Heart left ventricle (tissue), 16 donors: ENCODE measurements at places on chromosomes 7 and 10. TPM values are rescaled to one million over a fixed set of nuclear protein-coding genes. Genes with fewer than 3 reads are reported as not detected.

Gene GCK
- total RNA-seq = 3.3 TPM

Gene GIMAP7
- total RNA-seq = 20.0 TPM

Gene HYAL4
- 0.36 TPM for total RNA-seq

Gene PKD2L1
- not detected for total RNA-seq

Gene SPACDR
- not detected for total RNA-seq

Gene ARHGAP19
- total RNA-seq = 7.4 TPM

Gene IGF2BP3
- 2.2 TPM for total RNA-seq

Gene POLR1F
- 8.6 TPM for total RNA-seq

Gene AKR1B15
- not detected for total RNA-seq

Gene ZCWPW1
- 6.2 TPM for total RNA-seq

Gene OR2A7
- not detected for total RNA-seq

Gene SPDYE17
- not detected for total RNA-seq

Gene PTN
- 22.0 TPM for total RNA-seq

Gene INMT
- total RNA-seq = 88.1 TPM

Gene CRPPA
- total RNA-seq = 6.1 TPM

Gene FRMD4A
- 31.9 TPM for total RNA-seq

Gene PARD3
- total RNA-seq = 27.9 TPM

Gene CAMK2G
- total RNA-seq = 18.6 TPM

Gene NUTM2A
- total RNA-seq = 2.3 TPM

Gene TRDMT1
- total RNA-seq = 5.3 TPM

Gene PIK3CG
- 2.3 TPM for total RNA-seq

Gene CLIP2
- 6.4 TPM for total RNA-seq

Gene MMP21
- total RNA-seq = 0.09 TPM

Gene SH2D4B
- not detected for total RNA-seq

Gene BHLHA15
- total RNA-seq = 0.61 TPM

Gene CFAP43
- total RNA-seq = 0.84 TPM

Gene PTPRN2
- total RNA-seq = 0.93 TPM

Gene PRSS58
- not detected for total RNA-seq
